ENCODE measurements at places on chromosomes 12 and 14. TPM values are rescaled to one million over a fixed set of nuclear protein-coding genes. Genes with fewer than 3 reads are reported as not detected.

GRCh38 chr12:65004270-65004669 is 116.8 kb downstream of the WIF1 start:
- H3K27ac ChIP-seq, result no peak overlapping the region
- no peaks in the 10 kb centered on the region for H3K27me3 ChIP-seq
- no peak for ATAC-seq

DNA sequence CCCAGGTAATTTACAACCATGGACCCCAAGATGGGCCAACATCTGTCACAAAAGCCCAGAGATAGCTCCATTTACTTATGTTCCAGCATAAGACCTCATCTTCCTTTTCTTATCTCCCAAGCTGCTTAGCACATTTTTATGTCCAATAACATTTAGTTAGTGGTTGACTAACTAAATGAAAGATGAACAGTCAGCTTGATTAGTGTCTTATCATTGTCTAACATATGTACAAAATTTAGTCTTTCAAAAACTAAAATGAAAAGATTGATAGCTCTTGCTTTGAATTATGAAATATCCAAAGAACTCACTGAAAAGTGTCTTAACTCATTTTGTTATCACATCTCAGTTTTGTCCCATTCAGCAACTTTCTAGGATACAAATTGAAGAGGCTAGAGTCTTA is 163.1 kb upstream of the EGLN3 start:
- no peaks in the 10 kb centered on the region for H3K27me3 ChIP-seq
- H3K27ac ChIP-seq, result no peak overlapping the region
- ATAC-seq, result no peak
- no peaks in the 10 kb centered on the region for H3K36me3 ChIP-seq

SDR9C7 gene
- total RNA-seq, result not detected

SLC25A21 gene
- 1.5 TPM for total RNA-seq

GRCh38 chr12:46005151-46005797 is 14.9 kb upstream of the SCAF11 start:
- no peak overlapping the region for H3K4me3 ChIP-seq
- H3K36me3 ChIP-seq, result no peaks in the 10 kb centered on the region
- ATAC-seq, result no peak

DNA sequence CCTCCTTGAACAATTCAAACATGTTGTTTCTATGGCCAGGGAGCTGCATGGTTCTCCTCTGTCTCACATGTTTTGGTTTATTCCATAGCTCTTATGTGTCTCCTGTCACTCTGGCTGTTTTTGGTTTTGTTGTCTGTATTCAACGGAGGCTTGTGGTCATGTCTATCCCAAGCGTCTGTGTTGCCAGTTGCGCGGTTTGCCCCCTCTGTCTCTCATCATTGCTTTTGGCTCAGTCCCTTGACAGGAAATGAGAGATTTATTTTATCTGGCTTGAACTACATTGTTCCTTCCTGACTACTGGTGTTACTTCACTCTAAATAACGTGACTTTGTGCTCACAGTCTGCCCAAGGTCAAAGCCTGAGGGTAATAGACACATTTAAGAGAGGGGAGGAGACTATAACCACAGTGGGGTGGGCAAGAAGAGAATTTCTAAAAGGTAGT is 96.4 kb upstream of the SOX5 start:
- no peak for ATAC-seq
- H3K36me3 ChIP-seq, result no peaks in the 10 kb centered on the region
- no peaks in the 10 kb centered on the region for H3K4me1 ChIP-seq
- no peak overlapping the region for H3K27ac ChIP-seq

LRRK2 gene
- 32.5 TPM for total RNA-seq

ZDHHC22 gene
- 0.40 TPM for total RNA-seq

TRIM9 gene
- 4.7 TPM for total RNA-seq

GRCh38 chr12:47576289-47576945 is 129.4 kb downstream of the RPAP3 start:
- no peak for ATAC-seq
- no peak overlapping the region for H3K4me3 ChIP-seq
- no peak overlapping the region for H3K27ac ChIP-seq
- no peaks in the 10 kb centered on the region for H3K4me1 ChIP-seq
- H3K36me3 ChIP-seq, result no peaks in the 10 kb centered on the region
- peaks cover 5% of the 10 kb centered on the region for H3K27me3 ChIP-seq

SLCO1A2 gene
- not detected for total RNA-seq

TSPAN8 gene
- 4.3 TPM for total RNA-seq

RNASE4 gene
- total RNA-seq, result 139 TPM

GRCh38 chr12:130161261-130162243 is 712 bp upstream of the FZD10 start:
- ATAC-seq, result no peak
- H3K4me3 ChIP-seq, result peak overlapping the region; percentile 52
- peaks cover 35% of the 10 kb centered on the region for H3K4me1 ChIP-seq
- H3K27me3 ChIP-seq, result peaks cover 96% of the 10 kb centered on the region

DNA sequence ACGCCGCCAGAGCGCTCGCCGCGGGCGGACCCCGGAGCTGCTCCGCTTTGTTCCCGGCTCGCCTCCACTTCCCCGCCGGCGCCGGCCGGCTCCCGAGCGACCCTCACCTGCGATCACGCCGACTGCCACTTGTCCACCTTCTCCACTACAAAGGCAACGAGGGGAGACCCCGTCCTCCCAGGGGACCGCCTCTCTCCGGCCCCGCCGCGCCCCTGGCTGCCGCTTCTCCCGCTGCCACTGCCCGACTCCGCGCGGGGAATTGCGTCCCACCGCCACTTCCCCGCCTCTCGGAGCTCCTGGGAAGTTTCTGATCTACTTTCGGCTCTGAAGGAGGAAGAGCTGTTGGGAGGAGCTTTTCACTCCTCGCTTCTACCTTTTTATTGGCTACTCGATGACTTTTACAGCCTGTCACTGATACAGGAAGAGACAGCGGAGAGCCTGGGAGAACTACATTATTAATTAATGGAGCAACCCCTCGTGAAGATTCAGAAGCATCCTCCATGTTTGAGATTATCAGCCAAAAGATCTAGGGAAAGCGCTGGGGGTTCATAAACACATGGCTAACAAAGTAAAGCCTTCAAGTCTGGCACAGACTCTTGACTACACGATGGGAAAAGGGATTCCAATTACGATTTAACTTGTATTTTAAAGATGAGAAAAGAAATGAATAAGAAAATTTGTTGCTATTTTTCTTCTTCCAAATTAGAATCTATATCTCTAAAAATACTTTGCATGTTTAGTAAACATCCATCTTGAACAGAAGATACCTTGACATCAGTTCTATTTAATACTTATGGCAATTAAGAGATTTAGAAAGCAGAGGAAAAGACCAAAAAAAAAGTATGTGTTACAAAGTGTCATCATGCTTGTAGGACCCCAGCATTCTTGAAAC is at the start of gene BAZ1A:
BAZ1A (minus strand) TSS at position 330 of the 892 bp plus-strand sequence. CDS start 756 bp downstream, outside the sequence.
- peaks cover 23% of the 10 kb centered on the region for H3K4me1 ChIP-seq
- H3K27me3 ChIP-seq, result no peaks in the 10 kb centered on the region
- ATAC-seq, result peak; percentile 77
- H3K36me3 ChIP-seq, result no peaks in the 10 kb centered on the region
- H3K27ac ChIP-seq, result peak within 1 kb of the TSS; percentile 93
- H3K4me3 ChIP-seq, result peak within 1 kb of the TSS; percentile 94

PRKD1 gene
- 14.3 TPM for total RNA-seq

PLEKHH1 gene
- 4.1 TPM for total RNA-seq

GRCh38 chr14:77585385-77585784 is 31.1 kb downstream of the SPTLC2 start:
- peaks cover 27% of the 10 kb centered on the region for H3K4me1 ChIP-seq
- H3K4me3 ChIP-seq, result no peak overlapping the region
- no peak overlapping the region for H3K27ac ChIP-seq

DNA sequence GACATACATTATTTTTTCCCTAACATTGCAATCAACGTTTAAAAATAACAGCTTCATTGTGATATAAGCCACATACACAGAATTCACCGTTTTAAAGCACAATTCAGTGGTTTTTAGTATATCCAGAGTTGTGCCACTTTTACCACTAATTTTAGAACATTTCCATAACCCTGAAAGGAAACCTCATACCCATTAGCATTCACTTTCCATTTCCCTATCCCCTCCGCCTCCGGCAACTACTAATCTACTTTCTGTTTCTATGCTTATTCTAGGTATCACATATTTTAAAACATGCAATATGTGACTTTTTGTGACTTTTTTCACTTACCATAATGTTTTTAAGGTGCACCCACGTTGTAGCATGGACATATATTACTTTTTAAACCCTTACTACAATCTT is 55.6 kb upstream of the ISM2 start:
- H3K27ac ChIP-seq, result no peak overlapping the region
- no peaks in the 10 kb centered on the region for H3K27me3 ChIP-seq
- no peaks in the 10 kb centered on the region for H3K36me3 ChIP-seq
- no peak overlapping the region for H3K4me3 ChIP-seq

DNA sequence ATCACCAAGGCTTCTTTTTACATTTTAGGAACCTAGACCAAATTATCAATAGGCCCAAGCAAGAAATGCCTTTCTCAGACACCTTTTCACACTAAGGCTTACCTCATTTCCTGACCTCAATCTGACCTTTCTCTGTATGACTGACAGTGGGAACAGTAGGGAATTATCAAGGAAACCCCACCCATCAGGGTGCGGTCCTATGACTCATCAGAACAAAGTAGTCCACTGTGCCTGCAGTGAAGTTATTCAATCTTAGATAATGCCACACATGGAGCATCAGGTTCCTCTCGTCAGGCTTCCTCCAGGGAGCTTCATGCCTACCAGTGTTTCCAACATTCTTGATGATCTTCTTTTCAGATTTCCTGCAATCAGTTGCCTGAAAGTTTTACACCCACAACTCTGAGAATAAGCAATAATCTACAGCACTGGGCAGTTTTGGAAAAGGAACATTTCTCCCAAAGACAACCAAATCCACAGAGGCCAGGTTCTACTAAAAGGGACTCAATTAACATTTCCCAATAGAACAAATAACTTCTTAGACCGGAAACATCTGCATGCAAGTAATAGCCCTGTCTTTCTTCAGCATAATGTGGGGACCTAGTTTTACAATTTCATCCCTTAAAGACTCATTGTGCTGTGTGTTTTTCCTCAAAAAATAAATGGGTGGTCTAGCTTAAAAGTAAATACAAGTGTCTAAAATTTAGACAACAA is 35.9 kb upstream of the TMTC2 start:
- no peaks in the 10 kb centered on the region for H3K27me3 ChIP-seq
- H3K4me1 ChIP-seq, result no peaks in the 10 kb centered on the region

DNA sequence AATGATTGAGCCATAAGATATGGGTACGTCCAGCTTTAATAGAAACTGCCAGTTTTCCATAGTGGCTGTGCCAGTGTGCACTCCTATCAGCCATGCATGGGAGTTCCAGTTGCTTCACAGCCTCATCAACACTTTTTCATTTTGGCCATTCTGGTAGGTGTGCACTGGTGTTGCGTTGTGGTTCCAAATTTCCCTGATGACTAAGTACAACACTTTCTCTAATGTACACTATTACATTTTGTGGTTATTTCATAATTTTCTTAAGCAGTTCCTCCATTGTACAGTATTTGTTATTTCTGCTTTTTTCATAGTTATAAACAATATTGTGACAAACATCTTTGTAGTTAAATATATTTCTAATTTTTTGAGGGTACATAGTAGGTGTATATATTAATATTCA is 21.5 kb upstream of the OAS1 start:
- no peak for ATAC-seq
- no peaks in the 10 kb centered on the region for H3K4me1 ChIP-seq
- H3K27me3 ChIP-seq, result peaks cover 35% of the 10 kb centered on the region
- no peak overlapping the region for H3K27ac ChIP-seq
- H3K36me3 ChIP-seq, result no peaks in the 10 kb centered on the region

- no peaks in the 10 kb centered on the region for H3K27me3 ChIP-seq
- peaks cover 3% of the 10 kb centered on the region for H3K4me1 ChIP-seq
- peaks cover 87% of the 10 kb centered on the region for H3K36me3 ChIP-seq
- no peak overlapping the region for H3K4me3 ChIP-seq
- peak; percentile 91 for ATAC-seq
These were observed 181.3 kb upstream of the FKBP4 start for GRCh38 chr12:2613326-2614073.

Data from gastroesophageal sphincter (tissue), 4 donors.